GM12891 (cell line): ENCODE measurements at places on chromosomes 4 and X.

GRCh38 chrX:66672106-66672505, 33.2 kb upstream of the EDA2R start:
- no peak for DNase-seq

DNA sequence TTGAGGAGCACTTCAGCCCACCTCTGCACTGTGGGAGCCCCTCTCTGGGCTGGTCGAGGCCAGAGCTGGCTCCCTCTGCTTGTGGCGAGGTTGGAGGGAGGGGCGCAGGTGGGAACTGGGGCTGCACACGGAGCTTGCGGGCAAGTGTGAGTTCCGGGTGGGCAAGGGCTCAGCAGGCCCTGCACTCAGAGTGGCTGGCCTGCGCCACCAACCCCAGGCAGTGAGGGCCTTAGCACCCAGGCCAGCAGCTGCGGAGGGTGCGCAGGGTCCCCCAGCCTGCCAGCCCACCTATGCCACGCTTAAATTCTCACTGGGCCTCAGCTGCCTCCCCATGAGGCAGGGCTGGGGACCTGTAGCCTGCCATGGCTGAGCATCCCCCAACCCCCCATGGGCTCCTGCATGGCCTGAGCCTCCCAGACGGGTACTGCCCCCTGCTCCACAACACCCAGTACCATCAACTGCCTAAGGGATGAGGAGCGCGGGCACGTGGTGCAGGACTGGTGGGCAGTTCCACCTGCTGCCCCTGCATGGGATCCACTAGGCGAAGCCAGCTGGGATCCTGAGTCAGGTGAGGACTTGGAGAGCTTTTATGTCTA, 110.9 kb downstream of the SLC39A8 start:
- no peak for DNase-seq

DNA sequence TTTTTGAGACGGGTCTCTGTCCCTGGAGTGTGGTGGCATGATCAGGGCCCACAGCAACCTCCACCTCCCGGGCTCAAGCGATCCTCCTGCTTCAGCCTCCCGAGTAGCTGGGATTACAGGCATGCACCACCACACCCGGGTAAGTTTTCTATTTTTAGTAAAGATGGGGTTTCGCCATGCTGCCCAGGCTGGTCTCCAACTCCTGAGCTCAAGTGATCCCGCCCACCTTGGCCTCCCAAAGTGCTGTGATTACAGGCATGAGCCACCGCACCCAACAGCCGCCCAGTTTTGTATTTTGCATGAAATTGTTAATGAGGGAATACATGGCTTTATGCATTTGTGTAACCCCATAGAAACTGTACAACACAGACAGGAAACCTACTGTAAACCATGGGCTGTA, 2.8 kb upstream of the ARHGAP4 start:
- DNase-seq, result no peak

GRCh38 chr4:185638548-185639301, 103.4 kb upstream of the PDLIM3 start:
- DNase-seq, result no peak

- DNase-seq, result peak; percentile 9
Observed at GRCh38 chr4:25377572-25378436, 741 bp downstream of the ANAPC4 start.

- DNase-seq, result no peak
Observed at GRCh38 chr4:38870098-38870808, 2.6 kb downstream of the FAM114A1 start.

GRCh38 chr4:109156356-109156755, 146.1 kb downstream of the COL25A1 start:
- DNase-seq, result no peak

DNA sequence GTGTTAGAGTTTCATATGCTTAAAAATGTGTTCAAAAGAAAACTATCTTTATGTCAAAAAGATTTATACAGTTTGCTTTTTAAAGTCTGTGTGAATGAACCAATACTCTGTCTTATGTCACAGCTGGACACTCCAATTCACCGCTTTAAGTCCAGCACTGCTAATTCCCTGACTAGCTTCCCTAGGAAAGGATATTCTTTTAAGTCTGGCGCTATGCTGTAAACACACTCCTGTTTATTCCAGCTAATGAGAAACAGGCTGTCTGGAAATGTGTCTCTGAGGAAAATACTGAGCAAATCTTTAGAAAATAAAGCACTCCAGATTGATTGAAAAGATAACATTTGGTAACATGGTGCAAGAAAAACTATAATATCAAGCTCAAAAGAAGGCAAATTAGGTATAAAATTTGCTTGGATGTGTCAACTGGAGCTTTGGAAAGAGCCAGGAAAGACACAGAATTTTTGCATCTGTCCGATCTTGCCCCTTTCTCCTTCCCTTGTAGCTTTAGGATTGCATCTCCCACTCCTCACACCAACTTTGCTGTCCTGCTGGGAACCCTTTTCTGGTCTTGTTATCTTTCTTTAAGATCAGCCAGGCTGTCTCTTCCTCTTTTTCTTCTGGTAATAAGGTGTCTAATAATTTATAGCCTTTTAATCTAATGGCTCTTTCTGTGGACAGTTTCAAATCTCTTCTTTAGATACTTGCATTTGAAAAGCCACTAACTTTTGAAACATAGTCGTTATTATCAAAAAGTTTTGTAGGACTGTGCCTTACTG, 40.9 kb upstream of the VEGFC start:
- DNase-seq, result no peak

- DNase-seq, result no peak
Observed at GRCh38 chrX:47864785-47865184, 28.1 kb downstream of the ZNF81 start.

DNA sequence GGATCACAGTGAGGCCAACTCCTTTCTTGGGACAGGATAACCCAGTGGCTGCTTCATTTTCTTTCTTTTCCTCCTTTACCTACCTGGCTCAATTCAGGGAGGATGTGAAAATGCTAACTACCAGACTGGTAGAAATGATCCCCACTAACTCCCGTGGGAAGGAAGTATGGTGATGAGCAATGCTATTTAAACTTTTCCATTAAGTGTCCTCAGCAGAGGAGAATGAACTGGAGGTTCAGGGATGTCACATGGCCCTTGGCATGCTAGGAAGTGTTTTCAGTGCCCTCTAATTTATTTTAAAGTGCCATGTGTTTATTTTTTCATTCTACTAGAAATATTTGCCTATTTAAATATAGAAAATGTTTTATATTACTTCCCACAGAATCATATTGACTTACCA, 363.9 kb downstream of the PPP3CA start:
- no peak for DNase-seq

GRCh38 chr4:17385403-17385802, 126.5 kb downstream of the QDPR start:
- no peak for DNase-seq

DNA sequence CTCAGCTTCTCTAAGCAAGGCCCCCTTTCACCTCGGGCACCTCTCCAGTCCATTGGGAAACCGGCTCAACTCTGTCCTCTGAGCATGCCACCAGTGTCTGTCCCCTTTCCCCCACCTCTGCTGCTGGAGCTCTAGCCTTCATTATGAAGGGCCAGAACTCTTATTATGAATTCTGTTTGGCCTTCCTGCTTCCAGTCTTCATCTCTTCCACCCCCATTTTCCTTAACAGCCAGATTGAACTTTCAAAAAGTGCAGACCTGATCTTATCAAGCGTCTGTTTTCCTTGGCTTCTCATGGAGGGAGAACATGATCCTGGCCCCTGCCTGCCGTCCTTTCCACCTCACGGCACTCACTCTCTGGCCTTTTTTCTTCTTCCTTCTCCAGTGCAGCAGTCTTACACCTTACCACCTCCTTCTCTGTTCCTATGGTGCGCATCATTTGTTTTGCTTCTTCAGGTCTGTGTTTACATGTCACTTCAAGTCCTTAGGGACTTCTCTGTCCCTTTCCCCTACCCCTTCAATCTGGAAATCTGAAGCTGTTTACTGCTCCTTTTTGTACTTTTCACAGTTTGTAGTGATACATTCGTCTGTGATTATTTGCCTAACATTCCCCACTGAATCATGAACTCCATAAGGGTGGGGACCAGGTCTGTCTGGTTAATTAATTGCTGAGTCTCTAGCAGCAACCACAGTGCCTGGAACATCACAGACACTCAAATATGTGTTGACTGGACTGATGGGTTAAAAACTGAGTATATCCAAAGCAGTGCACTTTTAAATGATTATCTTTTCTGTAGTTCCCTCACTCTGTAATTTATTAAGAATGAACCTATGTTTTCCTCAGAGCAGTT, 55.8 kb downstream of the FNIP2 start:
- DNase-seq, result no peak

DNA sequence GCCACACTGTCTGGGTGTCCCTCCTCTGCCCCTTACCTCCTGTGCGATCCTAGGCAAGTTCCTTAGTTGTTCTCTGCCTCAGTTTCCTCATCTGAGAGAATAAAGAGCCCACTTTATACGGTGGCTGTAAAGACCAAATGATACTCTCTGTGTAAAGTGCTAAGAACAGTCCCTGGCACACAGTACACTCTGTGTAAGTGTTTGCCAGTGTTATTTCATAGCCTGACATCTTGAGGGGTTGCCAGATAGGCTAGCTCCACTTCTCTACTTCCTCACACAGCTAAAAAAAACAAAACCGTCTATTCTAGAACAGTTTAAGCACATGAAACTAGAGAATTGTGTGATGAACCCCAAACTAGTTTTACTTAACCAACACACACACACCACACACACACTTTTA, 17.1 kb downstream of the SPON2 start:
- DNase-seq, result no peak

DNA sequence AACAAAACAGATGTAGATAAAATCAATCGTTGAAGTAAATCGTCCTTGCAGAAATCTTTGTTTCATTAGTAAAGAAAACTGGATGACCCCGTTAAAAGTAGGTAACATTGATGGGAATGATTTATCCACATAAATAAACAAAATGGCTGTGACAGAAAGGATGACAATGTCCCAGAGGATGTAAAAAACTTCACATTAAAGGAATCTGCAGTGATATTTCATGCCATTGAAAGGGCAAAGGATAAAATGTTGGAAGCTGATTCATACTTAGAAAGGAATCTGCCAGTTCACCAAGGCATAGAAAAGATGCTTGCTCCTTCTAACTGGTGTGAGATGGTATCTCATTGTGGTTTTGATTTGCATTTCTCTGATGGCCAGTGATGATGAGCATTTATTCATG, 24.2 kb upstream of the EPGN start:
- no peak for DNase-seq

GRCh38 chrX:78923198-78924015, 21.8 kb upstream of the P2RY10 start:
- DNase-seq, result no peak

DNA sequence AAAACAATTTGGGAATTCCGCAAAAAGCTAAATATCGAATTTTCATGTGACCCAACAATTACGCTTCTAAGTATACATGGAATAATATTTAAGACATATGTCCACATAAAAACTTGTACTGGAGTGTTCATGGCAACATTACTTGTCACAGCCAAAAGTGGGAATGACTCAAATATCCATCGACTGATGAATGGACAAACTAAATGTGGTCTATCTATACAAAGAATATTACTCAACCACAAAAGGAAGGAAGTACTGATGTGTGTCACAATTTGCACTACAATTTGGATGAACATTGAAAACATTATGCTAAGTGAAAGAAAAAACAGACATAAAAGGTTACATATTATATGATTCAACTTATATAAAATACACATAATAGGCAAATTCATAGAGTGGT, 71.9 kb downstream of the AFF2 start:
- no peak for DNase-seq

DNA sequence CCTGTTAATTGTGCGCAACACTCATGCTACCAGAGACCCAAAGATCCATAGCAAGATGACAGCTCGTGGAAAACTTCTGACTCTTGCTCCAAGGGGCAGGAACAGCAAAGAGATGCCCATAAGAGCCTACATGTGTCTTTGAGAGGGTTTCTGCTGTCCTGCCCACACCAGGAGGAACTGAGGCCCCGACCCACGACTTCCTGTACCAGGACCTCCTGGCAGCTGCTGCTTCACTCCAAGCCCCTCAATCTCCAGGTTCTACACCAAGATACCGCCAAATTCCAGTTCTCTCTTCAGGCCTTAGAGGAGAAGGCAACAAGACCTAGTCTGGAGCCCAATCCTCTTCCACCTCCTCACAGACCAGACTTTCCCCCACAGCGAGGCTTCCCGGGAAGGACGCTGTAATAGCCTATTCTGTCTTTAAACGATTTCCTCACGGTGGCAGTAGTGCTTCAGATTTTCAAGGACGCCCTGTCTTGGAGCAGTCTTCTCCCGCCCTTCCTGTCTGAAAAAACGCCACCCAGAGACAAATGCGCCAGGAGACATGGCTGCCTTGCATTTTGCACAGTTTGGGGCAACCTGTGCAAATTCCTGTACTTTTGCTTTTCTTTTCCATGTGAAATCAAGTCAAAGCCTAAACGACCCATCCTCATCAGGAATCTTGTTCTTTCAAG, 230.2 kb upstream of the STK26 start:
- DNase-seq, result no peak

GRCh38 chrX:2693113-2694002, 2.3 kb downstream of the CD99 start:
- no peak for DNase-seq

DNA sequence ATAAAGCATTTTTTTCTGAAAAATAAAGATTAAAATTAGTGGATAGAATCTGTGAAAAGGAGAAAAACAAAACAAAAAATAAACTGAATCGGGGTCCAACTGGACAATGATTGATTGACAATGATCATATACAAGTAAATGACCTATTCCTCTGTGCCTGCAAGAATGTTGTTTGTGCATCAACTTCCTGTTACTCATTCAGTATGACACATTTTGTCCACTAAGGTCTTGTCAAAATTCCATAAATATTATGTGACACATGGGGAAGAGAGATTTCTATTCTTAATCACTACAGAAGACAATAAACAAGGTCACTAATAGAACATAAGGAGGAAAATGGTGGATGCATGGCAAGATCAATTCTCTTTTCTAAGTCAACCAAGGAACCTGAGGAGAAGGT, 54.9 kb downstream of the F8 start:
- DNase-seq, result no peak

DNA sequence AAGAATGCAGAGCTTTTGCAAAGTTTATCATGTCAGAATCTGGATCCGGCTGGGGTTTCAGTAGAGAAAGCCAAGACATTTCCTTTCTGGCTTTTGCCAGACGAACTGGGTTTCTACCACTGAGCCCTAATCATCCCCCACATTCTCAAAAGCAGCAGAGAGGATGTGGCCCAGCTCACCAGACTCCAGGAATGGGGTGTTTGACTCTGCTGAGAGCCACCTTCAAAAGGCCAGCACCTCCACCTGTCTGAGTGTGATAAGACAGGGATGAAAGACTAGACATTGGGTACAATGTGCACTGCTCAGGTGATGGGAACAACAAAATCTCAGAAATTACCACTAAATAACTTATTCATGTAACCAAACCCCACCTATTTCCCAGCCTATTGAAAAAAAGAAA, 25.7 kb upstream of the CCKAR start:
- DNase-seq, result no peak

GRCh38 chrX:16953606-16954211, 7.3 kb downstream of the REPS2 start:
- DNase-seq, result no peak

DNA sequence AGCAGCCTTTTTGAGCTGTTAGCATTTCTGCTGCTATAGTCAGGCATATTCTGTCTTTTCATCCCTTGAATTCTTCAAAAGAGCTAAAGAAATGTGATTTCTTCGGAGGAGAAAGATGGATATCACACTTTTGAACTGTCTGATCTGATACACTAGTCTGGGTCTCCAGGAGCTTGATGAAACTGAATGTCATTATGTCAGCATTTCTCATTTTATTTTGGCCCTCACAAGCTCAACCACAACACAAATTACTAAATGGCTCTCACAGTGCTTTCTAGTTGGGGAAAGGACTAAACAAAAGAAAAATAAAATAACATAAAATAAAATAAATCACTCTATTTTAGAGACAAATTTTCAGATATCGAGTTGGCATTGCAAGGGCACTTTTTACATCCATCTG, 655.3 kb upstream of the SPANXN1 start:
- DNase-seq, result no peak

GRCh38 chr4:3775005-3775404, 8.8 kb downstream of the ADRA2C start:
- no peak for DNase-seq
